ENCODE measurements at places on chromosomes 2 and 18.
A peak's percentile ranks its signal among the peaks of the same experiment; 100 is the strongest.

DNA sequence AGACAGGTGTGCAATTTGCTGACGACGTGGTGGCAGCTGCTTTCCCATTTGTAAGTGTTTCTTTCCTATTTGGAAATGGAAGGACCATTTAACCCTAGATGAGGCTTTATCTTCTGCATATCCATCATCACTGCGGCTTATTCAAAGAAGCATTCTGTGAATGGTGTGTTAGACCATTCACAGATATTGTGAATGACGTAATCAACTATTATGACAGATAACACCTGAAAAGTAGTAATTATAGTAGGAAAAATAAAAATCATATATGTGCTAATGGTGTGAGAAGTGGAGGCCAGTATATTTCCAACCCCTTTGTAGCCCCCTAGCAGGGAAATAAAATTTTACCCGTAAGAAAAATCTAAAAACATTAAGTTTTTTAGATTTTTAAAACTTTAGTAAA is 424.5 kb upstream of the CRIM1 start:
- no peak for ATAC-seq

GRCh38 chr2:207039225-207039624 is 99.9 kb downstream of the CPO start:
- no peak for ATAC-seq

DNA sequence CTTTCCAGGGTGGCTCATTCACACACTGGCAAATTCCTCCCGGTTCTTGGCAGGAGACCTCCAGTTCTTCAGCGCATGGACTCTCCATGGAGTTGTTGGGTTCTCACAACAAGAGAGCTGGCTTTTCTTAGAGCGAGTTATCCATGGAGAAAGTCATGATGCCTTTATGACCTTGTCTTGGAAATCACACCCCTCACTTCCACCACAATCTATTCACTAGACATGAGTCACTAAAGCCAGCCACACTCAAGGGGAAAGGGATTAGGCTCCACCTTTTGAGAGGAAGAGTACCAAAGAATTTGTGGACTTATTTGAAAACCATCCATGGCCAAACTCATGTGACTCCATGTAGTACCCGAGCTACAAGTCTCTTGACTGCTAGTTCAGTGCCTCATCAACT is 160.5 kb downstream of the SETBP1 start:
- no peak for ATAC-seq

- ATAC-seq = no peak
Observed at GRCh38 chr2:85449214-85449588, 30.7 kb downstream of the SH2D6 start.

DNA sequence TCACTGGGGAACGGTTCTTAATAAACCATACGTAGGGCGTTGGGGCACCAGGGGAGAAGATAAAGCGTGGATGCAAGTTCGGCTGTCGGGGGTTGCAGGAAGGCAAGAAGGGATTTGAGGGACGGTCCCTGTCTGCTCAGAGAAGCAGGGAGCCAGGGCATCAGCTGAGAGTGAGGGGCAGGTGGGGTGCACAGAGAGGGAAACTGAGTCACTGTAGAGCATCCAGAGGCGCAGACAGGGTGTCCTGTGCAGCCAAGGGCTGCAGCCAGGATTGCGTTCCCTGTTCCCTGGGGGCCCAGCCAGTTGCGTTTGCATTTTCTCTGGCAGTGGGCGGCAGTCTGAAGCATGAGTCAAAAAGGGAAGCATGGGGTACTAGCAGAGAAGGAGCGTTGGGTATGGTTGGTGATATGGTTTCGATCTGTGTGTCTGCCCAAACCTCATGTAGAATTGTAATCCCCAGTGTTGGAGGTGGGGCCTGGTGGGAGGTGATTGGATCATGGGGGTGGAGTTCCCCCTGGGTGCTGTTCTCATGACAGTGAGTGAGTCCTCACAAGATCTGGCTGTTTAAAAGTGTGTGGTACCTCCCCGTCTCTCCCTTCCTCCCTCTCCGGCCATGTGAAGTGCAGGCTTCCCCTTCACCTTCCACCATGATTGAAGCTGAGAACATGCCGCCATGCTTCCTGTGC is 202.9 kb downstream of the NDUFA10 start:
- ATAC-seq = peak; percentile 53

DNA sequence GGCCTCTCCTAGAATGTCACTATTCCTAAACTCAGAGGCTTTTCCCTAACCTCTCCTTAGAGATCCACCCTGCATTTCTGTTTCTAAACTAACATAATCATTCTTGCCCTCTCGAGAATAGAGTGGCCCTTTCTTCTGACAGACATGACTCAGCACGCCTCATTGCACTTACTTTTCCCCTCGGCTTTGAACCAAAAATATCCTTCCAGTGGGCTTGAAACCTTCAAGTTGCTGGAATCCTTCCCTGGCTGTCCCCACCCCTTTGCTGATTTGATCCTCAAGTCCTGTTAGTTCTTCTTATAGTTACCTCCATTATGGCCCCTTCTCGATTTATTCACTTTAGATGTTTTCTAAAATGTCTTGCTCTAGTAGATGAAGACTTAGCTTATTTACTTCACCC is 158.0 kb downstream of the LTBP1 start:
- no peak for ATAC-seq

DNA sequence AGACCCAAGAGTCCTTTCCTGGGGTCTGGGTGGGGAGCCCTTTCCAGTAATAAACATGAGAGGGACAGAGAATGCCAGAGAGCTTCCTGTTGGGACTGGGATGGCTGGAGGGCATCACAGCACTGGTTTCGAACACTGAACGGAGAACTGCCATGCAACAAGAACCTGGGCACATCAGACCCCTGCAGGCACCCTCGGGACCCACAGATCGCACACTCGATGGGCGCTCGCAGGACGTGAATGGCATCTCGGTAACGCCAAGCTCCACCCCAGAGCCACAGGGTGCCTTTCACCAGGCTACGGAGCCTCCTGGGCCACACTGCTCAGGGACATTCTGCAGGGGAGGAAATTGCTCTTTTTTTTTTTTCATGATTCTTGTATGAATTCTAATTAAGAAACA is 25.1 kb downstream of the SLC66A2 start:
- ATAC-seq = no peak

- ATAC-seq = no peak
Observed at GRCh38 chr2:223043164-223043941, 8.6 kb upstream of the KCNE4 start.

GRCh38 chr2:227436436-227437174 is 35.4 kb upstream of the AGFG1 start:
- ATAC-seq = no peak

DNA sequence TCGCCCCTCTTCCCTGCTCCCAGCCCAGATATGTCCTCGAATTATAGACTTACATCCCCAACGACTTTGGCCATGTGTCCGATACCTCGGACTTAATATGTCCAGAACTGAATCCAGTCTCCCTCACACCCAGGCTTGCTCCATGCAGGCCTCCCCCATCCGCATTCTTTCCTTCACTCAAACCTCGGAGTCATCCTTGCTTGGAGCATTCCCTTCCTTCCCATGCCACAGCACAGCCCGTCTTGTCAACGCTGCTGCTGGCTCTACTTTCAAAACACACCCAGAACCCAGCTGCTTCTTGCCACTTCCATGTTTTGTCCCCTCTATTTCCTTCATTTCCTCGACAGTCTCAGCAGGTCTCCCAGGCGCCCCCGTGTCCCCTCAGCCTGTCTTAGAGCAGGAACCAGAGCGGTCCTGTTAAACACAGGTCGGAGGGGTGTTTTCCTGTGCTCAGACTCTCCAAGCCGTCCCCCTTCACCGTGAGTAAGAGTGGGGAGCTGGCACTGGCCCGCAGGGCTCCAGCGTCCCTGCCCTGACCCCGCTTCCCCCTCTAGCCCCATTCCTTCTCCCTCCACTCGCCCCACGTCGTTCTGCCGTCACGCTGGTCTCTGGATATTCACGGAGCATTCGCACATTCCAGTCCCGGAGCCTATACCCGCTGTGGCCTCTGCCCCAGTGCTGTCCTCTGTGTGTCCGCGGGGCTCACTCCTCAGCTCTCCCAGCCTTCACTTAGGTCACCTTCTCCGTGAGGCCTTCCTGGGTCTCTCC is 54.4 kb downstream of the VAPA start:
- no peak for ATAC-seq

GRCh38 chr2:203758841-203759689 is 52.6 kb downstream of the CD28 start:
- ATAC-seq = no peak

DNA sequence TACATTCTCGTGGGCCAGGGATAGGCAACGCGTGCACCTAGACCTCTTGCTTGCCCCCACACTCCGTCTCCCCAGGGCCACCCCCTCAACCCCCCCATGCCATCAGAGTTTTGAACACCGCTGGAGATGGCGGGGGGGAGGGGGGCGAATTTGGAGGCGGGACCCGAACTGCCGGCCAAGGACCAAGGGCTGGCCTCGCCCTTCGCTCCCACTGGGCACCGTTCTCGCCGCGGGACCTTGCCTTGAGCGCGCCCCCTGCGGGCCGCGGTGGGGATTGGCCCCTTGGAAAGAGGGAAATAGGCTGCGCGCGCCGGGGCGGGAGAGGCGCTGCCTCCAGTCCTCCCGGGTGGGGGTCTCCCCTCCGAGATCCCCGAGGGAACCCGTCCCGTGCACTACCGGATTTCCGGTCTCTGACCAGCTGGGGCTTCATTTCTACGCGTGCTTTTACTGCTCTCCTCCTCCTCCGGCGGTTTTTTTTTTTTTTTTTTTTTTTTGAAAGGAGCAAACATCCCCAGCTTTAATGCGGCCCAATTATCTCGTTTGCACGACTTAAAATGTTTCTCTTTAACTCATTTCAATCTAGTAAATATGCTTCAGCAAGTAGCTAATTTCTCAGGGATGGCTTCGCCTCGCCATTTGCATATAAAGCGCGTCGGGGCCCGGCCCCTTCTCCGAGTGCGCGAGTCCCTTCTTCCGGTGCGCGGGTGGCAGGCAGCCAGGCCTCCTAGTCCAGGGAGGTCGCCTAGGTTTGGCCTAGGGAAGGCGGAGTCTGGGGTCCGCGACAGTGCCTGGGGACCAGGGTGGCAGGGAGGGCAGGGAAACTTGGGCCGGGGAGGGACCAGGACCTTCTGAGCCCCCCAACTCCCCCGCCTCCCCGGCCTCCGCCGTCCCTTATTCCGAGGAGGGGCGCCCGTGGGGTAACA is 10.0 kb upstream of the GBX2 start:
- ATAC-seq = no peak

- no peak for ATAC-seq
Observed at GRCh38 chr2:43057742-43058725, 168.4 kb downstream of the ZFP36L2 start.

DNA sequence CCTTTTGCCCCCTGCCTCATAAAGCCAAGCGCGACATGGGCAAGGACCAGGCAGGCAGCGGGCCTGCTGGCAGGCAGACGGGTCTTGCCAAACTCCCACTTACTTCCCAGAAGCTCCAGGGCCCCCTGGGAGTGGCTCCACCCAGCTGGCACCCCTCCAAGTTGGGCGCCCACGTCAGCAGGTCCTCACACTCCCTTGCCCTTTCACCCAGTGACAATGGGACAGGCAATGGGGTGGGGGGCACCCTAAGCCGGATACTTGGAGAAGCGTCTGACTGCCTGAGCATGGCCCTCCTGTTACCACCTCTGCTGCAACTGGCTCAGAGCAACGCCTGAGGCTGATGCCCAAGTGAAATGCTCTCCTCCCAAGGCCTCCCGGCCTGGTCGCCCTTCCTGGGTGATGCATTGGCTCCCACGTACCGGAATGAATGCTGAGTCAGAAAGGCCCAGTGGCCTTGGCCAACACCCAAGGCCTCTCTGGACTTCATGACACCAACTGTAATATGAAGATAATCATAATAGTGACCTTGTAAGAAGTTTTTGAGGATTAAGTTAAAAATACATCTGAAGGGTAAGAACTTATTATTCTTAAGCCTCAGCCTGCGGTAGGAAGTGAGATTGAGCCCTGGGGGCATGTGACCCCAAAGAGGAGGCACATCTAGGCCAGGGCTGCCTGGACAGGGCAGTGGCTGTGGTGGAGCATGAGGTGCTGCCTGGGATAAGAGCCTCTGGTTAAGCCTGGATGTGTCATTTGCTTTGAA is 31.6 kb downstream of the KCNK3 start:
- ATAC-seq = no peak

DNA sequence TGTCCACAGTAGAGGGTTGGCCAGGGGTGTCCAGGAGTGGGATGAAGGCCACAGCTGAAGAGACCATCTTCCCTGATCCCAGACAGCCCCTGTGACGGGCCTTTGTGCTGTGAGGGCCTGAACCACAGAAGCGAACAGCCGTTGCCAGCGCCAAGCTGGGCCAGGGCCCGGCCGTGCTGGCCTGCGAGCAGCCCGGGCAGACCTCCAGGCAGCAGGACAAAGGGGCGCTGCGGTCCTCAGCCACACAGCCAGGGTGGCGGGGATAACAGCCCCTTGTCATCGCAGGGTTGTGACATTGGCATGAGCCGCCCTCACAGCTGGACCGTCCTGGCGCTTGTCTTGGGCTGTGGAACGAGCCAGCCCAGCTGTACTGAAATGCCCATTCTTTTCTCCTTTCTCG is 161.1 kb downstream of the FAM210A start:
- no peak for ATAC-seq

DNA sequence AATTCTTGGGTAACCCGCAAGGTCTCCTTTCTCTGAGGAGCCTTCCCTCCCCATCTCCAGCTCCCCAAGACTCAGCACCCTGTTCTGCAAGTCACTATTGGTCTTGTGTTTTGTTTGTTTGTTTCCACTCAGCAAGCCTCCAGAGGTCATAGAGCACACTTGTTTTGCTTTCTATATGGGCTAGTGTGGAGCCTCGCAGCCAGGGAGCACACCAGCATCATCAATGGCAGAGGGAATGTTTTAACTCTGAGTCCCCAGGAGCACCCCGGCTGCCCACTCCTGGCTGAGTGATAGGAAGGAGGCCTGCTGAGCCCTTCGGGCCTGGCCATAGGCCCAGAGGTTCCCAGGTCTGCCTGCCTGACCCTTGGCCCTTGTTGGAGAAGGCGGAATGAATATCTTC is 36.6 kb downstream of the GLI2 start:
- ATAC-seq = no peak

GRCh38 chr2:164657129-164657528 is 35.8 kb upstream of the GRB14 start:
- ATAC-seq = no peak

- no peak for ATAC-seq
Observed at GRCh38 chr2:143928184-143928583, 591.7 kb downstream of the ZEB2 start.

DNA sequence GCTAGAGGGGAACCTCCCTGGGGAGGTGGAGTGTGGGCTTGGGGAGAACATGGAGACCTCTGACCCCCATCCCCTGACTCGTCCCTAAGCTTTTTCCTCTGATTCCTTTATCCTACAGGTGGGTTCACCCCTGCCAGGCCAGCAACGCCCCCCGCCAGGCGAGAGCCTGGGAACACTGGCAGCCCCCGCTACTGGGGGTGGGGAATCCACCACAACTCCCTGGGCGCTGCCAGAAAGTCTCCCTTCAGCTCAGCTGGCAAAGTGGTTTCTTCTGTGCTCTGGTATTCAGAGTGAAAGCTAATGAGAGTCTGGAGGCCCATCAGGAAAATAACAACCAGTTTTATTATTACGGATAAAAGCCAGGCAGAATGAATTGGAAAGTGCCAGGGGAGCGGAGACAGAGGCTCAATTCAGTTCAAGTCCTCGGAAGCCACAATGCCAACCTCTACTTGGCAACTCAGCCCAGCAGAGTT is 2.8 kb downstream of the DIPK1C start:
- no peak for ATAC-seq

GRCh38 chr2:239467956-239468490 is 67.2 kb upstream of the HDAC4 start:
- ATAC-seq = no peak

GRCh38 chr2:238988105-238988504 is 140.2 kb downstream of the TWIST2 start:
- ATAC-seq = no peak

All from activated CD4-positive, CD25-positive, alpha-beta regulatory T cell treated with anti-CD3 and anti-CD28 coated beads, Interleukin-2, amount 50 U/mL, for 24 hours (primary cell).